Stimulated activated naive CD8-positive, alpha-beta T cell treated with anti-CD3 and anti-CD28 coated beads, Interleukin-15, amount 100 ng/mL, for 72 hours (primary cell): ENCODE measurements at places on chromosomes 4 and X.

- no peak for DNase-seq
Measured at GRCh38 chr4:84814094-84814750, 152.3 kb downstream of the WDFY3 start.

DNA sequence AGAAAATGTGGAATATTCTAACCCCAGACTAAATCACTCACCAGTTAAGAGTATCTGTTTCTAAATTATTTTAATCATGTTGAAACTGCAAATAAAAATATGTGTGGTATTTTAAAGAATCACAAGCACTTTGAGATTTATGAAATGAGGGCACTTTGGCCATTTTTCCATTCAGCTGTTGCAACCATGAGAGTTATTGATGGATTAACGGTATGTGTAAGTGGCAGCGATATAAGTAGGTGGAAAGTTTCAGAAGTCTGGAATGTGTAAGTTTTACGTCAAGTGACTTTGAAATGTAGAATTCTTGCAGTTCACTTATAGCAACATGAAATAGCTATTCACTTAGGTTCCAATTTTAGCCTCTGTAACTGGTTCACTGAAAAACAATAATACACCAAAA is 905.1 kb upstream of the SLIT2 start:
- DNase-seq, result no peak

GRCh38 chrX:13215729-13216128 is 104.1 kb downstream of the ATXN3L start:
- DNase-seq, result no peak

DNA sequence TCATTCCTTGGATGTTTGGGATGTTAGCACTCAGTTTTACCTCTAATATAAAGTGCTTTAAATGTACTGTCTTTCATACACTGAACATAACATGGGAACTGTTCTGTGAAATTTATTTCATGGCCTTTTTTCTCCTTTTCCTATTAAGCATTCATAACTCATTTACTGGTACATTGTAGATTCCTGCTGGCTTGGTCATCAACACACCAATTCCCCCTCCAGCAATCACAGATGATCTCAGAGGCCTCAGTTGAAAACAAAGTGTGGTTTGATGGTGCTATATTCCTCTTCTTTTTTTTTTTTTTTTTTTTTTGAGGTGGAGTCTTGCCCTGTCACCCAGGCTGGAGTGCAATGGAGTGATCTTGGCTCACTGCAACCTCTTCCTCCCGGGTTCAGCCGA is 61.9 kb upstream of the FAM47B start:
- DNase-seq, result no peak

DNA sequence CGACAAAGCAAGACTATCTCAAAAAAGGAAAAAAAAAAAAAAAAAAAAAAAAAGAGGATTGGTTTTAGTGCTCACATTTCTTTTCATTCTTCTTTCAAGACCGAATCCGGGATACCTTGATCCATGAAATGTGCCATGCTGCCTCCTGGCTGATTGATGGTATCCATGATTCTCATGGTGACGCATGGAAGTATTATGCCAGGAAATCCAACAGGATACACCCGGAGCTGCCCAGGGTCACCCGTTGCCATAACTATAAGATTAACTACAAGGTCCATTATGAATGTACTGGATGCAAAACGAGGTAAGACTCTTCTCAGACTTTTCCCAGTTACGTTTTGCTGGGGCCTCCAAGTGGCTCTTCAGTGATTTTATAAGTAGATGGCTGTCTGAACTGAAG is 6.1 kb downstream of the CXCR3 start:
- no peak for DNase-seq

DNA sequence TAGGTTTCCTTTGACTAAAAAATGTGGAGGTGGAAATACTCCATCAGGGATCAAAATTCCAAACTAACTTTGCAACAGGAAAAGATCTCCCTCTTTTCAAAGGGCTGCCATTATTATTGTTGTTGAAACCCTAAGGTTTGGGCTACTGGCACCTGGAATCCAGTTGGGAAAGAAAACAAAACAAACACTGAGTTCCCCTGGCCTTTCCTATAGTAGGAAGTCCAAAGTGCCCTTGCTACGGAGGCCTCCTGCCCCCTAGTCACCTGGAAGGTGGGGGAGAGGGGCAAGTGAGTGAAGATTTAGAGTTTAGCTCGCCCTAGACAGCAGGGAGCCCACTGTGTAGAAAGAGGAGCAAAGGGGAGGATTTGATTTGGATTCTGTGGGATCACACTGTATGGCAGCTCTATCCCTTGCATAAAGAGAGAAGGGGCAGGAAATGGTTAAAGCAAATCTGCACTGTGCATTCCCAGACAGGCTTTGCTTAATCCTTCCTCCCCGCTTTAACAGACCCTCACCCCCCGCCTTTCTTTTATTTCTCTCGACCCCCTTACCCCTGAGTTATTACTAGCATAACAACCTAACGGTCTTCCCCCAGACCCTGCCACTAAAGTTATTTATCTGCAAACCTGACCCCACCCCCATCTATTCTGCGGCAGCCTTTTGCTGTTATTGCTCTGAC is 627 bp upstream of the FAT4 start:
- no peak for DNase-seq

GRCh38 chr4:165293061-165293460 is 34.4 kb upstream of the MSMO1 start:
- no peak for DNase-seq

- no peak for DNase-seq
Measured at GRCh38 chr4:173211838-173212237, 43.2 kb downstream of the GALNT7 start.

DNA sequence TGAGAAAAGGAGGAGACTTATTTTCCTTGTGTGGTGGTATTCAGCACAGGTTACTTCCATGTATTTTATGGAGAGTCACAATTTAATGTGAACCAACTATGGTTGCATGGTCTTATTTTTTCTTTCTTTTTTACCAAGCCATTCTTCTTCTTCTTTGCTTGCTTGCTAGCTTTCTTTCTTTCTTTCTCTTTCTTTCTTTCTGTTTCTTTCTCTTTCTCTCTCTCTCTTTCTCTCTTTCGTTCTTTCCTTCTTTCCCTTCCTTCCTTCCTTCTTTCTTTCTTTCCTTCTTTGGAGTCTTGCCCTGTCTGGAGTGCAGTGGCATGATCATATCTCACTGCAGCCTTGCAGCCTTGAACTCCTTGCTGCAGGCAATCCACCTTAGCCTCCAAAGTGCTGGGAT is 68.9 kb downstream of the DOCK11 start:
- DNase-seq, result no peak

DNA sequence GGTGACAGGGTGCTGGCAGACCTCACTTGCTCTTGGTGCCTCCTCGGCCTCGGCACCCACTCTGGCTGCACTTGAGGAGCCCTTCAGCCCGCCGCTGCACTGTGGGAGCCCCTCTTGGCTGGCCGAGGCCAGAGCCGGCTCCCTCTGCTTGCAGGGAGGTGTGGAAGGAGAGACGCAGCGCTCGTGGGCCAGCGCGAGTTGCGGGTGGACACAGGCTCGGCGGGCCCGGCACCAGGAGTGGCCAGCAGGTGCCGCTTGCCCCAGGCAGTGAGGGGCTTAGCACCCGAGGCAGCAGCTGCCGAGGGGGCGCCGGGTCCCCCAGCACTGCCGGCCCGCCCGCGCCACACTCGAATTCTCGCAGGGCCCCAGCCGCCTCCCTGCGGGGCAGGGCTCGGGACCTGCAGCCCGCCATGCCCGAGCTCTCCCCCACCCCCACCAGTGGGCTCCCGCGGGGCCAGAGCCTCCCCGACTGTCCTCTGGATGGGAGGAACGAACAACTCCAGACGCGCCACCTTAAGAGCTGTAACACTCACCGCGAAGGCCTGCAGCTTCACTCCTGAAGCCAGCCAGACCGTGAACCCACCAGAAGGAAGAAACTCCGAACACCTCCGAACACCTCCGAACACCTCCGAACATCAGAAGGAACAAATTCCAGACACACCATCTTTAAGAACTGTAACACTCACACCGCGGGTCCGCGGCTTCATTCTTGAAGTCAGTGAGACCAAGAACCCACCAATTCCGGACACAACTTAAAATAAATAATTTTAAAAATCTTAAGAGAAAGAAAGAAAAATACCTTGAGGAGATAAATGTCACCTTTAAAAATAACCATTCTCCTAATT is 311.1 kb upstream of the SLC7A11 start:
- DNase-seq, result no peak

- DNase-seq, result no peak
Measured at GRCh38 chrX:57137501-57137900, 304 bp upstream of the SPIN2A start.

DNA sequence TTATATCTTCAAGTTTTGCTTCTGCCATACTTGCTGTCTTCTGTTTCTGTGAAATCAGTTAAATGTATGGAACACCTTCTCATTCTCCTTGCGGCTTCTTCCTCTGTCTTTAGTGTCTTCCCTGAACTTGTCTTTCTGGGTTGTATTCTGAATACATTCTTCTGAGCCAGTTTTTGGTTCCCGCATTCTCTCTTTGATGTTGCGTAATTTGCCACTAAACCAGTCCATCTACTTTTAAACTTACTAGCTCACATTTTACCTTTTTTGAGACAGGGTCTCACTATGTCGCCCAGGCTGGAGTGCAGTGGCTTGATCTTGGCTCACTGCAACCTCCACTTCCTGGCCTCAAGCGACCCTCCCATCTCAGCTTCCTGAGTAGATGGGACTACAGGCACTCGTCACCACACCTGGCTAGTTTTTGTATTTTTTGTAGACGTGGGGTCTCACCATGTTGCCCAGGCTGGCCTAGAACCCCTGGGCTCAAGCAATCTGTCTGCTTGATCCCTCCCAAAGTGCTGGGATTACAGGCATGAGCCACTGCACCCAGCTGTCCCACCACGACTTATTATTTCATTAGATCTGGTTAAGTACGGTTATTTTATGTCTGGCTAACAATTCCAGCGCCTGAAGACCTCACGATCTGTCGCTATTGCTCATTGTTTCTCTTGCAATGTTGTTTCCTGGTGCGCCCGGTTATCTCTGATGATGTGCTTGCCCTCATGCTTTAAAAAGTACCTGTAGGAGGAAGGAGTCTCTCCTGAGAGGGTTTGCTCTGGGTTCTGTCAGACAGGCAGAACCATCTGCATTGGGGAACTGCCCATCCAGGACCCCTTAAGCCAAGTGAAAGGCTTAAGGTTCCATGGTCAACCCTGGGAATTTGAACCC is 9.8 kb upstream of the FAM3A start:
- DNase-seq, result no peak

GRCh38 chr4:69057620-69058409 is 38.5 kb upstream of the UGT2B7 start:
- DNase-seq, result no peak

DNA sequence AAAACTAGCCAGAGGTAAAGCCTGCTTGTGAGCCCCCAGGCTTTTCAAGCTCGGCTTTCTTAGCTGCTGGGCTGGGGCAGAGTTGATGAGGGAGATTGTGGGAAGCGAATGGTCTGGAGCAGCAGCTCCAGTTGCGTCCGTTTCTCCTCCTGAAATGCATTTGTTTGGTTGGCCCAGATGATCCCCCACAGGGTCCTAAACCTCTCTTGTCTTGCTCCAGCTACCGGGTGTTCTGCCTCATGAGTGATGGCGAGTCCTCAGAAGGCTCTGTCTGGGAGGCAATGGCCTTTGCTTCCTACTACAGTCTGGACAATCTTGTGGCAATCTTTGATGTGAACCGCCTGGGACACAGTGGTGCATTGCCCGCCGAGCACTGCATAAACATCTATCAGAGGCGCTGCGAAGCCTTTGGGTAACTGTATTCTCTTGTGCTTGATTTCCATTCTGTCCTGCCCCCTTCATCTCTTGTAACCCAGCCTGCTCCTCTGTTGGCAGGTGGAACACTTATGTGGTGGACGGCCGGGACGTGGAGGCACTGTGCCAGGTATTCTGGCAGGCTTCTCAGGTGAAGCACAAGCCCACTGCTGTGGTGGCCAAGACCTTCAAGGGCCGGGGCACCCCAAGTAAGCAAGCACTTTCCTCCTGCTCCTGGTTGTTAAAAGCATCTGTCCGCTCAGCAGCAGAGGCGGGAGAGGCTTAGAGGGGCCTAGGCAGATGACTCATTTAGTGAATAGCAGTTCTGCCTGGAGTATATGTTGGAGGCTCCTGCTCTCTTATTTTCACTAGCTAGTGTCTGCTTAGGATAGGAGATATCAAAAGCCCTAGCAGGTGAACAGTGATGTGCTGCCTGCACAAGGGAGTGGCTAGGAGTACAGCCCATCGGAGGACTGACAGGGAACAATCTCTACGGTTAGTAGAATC is 15.3 kb downstream of the TKTL1 start:
- no peak for DNase-seq

- no peak for DNase-seq
Measured at GRCh38 chrX:16633754-16634153, 16.2 kb upstream of the S100G start.

DNA sequence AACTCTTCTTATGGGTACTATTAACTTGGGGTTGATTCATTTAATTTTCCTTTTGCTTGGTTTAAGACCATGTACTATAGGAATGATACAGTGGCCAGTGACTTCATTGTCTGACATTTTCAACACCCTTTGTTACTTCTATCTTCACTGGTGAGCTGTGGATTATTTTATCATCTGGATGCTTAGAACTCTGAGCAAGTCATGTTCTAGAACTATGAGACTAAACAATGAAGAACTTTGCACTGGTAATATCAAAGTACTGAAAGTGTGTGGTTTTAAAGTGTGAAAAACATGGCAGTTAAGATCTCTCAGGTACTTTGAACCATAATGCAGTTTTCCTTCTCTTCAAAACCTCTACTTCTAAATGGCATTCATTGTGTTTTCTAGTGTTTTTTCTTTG is 47.8 kb downstream of the MAP7D3 start:
- no peak for DNase-seq

GRCh38 chr4:8110071-8110986 is 48.3 kb downstream of the ABLIM2 start:
- DNase-seq, result no peak

DNA sequence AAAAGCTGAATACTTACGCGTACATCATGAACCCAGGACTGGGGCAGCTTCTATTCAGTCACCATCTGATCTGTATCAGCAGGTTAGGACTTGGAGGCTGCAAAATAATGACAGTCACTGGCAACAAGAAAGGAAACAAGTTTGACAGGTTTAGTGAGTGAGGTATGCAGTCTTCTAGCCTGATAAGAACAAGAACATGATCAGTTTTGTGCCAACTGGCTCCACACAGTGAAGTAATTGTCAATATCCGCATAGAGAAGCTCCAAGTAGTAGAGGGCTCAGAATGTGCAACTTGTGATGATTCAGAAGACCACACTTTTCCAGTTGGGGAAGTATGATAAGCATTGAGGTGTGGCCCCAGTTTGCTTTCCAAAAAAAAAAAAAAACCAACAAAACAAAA is at the start of gene TMPRSS11F:
TSS of gene TMPRSS11F (minus strand) at position 77 of the 400 bp plus-strand sequence. CDS start at position 28, 49 bp downstream.
- DNase-seq, result no peak

- no peak for DNase-seq
Measured at GRCh38 chr4:62450740-62451139, 1250.6 kb downstream of the ADGRL3 start.
